GM12865 (cell line): ENCODE measurements at places on chromosomes 6 and 20.

- DNase-seq, result peak; percentile 68
These were observed 12.4 kb upstream of the CCN5 start for GRCh38 chr20:44702776-44703175.

- DNase-seq, result no peak
These were observed 35.7 kb downstream of the CITED2 start for GRCh38 chr6:139338795-139339194.

DNA sequence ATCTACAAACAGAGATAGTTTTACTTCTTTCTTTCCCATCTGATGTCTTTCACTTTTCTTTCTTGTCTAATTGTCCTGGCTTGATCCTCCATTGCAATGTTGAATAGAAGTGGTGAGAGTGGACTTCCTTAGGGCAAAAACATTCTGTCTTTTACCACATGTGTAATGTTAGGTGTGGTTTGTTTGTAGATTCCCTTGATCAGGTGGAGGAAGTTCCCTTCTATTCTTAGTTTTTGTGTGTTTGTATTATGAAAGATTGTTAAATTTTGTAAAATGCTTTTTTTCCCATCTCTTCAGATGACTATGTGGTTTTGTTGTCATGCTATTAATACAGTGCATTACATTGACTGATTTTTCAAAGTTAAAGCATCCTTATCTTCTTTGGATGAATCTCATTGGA lies 41.6 kb upstream of the DUSP22 start:
- DNase-seq, result peak; percentile 49

- DNase-seq, result no peak
These were observed 152.3 kb downstream of the CARMIL1 start for GRCh38 chr6:25431306-25431974.

- DNase-seq, result no peak
These were observed 859 bp upstream of the SMIM29 start for GRCh38 chr6:34249469-34250261.
